ENCODE measurements at places on chromosomes 3 and 15.

GRCh38 chr15:26889298-26889898 lies 22.5 kb downstream of the GABRA5 start:
- peak; percentile 63 for DNase-seq

DNA sequence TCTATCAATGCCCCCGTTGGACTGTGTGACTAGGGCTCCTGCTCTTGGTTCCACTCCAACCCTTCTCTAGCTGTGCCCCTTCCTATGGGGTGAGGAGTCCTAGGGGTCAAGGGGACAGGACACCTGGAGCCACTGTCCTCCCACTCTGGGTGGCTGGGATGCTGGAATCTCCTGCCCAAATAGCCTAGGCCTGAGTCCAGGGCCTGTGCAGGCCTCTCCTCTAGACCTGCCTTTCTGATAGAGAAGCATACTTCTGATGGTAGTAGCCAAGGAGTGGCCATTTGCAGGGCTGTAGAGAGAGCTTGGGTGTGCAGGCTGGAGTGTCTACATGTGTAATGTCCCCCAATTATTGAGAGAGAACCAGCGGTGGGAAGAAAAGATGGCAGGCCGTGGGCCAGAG lies 54.2 kb downstream of the ITGA11 start:
- no peak for DNase-seq

DNA sequence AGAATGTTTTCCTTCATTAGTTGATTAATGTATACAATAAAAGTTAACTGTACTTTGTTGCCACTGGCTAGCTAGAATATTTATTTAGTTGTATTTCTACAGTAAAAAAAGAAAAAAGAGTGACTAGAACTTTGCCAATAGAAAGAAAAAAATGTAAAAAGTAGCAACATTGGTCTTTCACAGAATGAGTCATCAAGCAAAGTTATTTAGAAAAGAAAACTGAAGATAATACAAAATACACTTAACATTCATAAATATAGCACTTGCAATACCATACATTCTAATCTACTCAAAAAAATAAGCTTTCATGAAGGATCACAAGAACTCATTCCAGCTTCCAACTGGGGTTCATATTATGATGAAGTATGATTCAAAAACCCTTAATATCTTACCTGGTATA lies 83.4 kb downstream of the AQR start:
- DNase-seq, result no peak

DNA sequence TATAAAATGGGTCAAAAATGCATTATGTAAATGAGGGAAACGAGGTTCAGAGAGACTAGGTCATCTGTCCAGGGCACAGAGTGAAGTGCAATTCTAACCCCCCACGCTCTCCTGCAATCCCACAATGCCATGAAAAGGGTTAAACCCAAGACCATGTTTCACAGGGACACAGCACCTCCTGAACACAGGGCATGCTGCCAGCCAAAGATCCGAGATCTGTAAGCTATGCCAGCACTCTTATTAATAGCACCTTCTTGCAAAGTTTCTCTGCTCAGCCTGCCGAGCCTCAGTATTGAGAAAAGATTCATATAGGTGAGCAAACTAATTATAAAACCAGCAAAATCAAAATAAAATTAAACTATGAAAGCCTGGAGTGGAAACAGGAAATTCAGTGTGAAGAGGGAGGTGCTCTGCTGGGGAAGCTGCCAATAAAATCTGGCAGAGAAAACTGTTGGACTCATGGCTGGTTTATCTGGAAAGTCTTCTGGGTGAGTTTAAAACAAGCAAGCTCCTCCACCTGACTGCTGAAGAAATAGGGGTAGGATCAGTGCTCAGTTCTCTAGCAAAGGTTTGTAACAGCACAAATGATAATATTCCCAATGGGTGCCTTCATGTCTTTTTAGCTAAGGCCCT lies 50.3 kb downstream of the LRIG1 start:
- DNase-seq, result no peak

All from mesendoderm (in vitro differentiated cells).